ENCODE measurements at places on chromosomes 13 and 19.
A peak's percentile ranks its signal among the peaks of the same experiment; 100 is the strongest.

GRCh38 chr19:2631213-2631821 is 71.2 kb downstream of the GNG7 start:
- DNase-seq: no peak
- no peaks in the 10 kb centered on the region for H3K36me3 ChIP-seq
- no peaks in the 10 kb centered on the region for H3K27me3 ChIP-seq
- H3K4me3 ChIP-seq: no peak overlapping the region
- no peak overlapping the region for H3K27ac ChIP-seq
- H3K4me1 ChIP-seq: peaks cover 27% of the 10 kb centered on the region

DNA sequence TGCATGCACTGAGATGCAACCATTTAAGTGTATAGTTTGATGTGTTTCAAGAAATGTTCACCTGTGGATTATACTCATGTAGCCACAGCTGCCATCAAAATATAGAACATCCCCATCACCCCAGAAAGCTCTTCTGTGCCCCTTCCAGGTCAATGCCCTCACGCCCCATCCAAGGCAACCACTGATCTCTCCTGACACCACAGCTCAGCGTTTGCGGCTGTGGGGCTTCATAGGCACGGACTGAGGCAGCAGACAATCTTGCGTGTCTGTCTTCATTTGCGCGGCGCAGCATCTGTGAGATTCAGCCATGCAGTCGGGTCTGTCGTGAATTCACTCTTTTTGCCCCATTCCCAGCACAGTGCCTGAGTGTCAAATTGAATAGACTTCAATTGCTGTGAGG is 153.8 kb upstream of the UQCRFS1 start:
- no peak overlapping the region for H3K27ac ChIP-seq
- peaks cover 8% of the 10 kb centered on the region for H3K27me3 ChIP-seq
- H3K4me1 ChIP-seq: no peaks in the 10 kb centered on the region
- H3K4me3 ChIP-seq: no peak overlapping the region

DNA sequence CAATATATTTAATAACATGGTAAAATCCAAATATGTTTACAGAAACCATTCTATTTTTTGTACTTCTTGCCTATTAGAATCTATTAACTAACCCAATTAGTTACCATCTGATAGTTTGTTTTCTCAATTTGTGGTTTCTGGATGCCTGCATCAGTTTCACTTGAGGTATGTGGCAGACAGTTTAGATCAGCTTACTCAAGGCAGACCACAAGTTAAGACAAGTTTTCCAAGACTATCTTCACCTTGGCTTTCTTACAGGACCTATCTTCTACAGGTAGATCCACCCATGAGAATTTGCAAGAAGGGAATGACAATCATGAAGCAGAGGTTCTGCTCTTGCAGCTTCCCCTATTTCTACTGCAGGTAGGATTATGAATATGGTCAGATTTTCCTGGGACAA is 458.6 kb downstream of the DACH1 start:
- H3K4me1 ChIP-seq: no peaks in the 10 kb centered on the region
- no peak overlapping the region for H3K27ac ChIP-seq
- no peak for DNase-seq
- no peaks in the 10 kb centered on the region for H3K36me3 ChIP-seq
- H3K27me3 ChIP-seq: no peaks in the 10 kb centered on the region
- no peak overlapping the region for H3K4me3 ChIP-seq

GRCh38 chr13:73039201-73040108 is 19.4 kb upstream of the KLF5 start:
- no peak for DNase-seq
- H3K36me3 ChIP-seq: no peaks in the 10 kb centered on the region
- no peaks in the 10 kb centered on the region for H3K27me3 ChIP-seq
- H3K4me3 ChIP-seq: no peak overlapping the region
- H3K4me1 ChIP-seq: no peaks in the 10 kb centered on the region

- peaks cover 51% of the 10 kb centered on the region for H3K36me3 ChIP-seq
- H3K27ac ChIP-seq: peak overlapping the region; percentile 28
- no peak overlapping the region for H3K4me3 ChIP-seq
Measured at GRCh38 chr19:38878575-38879399, 712 bp upstream of the RINL start.
